ENCODE measurements at places on chromosomes 12 and 14.

GRCh38 chr14:54475911-54476310 is 12.9 kb downstream of the GMFB start:
- no peak for DNase-seq

DNA sequence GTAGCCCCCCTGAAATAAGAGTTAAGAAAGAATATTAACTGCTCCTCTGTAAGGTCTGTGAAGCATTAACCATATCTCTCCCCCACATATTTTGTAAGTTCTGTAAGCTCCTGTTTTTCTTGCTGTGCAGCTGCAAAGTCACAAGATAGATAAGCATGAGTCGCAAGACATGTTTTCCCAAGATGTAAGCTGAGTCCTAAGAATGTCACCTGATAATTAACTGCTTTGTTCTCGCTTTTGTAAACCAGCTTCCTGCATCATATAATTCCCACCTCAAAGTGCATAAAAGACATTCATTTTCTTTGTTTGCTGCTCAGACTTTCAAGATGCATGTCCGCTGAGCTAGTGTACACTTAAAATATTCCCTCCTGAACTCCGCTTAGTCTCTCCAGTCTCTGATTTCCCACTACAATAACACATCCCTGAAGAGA is 27.0 kb upstream of the PHC1 start:
- DNase-seq, result no peak

GRCh38 chr12:98492580-98493140 is 22.7 kb upstream of the TMPO start:
- no peak for DNase-seq

DNA sequence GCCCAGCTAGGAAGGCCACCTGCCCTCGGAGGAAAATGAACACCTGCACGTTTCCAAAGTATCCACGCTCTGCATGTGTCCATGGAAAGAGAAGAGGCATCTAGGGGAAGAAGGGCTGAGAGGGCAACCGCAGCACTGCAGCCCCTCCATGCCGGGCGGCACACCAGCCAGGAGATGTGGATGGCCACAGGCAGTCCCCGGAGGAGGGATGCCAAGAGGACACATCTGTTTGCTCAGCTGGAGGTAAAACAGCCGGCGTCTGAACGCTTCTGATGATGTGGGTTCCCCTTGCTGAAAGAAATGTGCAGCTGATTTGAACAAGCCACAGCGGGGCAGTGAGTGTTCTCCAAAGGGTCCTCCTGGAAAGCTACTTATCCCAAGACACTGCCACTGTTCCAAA is 34.0 kb downstream of the CHGA start:
- DNase-seq, result no peak

- DNase-seq, result no peak
Observed at GRCh38 chr12:28870839-28871440, 278.1 kb upstream of the FAR2 start.

DNA sequence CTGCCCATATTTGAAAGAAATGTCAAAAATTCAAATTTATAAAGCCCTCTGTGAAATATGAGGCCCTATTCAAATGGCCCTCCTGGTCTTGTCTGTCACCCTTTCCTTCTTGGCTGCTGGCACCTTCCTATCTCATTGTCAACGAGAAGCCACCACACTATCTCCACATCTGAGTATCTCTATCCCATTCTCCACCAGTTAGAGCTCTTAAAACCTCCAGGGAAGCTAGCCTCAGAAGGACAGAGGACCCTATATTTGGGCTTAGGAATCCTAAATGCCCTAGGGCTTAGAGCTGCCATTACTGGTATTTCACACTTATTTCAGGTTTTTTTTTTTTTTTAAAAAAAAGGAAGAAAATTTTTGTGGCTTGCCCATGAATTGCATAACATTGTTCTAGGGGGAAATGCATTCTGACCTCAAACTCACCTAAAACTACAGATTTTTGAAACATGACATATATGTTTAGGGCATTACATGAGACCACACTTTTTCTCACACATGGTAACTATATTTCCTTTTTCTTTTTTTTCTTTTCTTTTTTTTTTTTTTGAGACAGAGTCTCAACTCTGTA is 25.0 kb downstream of the SLC25A21 start:
- DNase-seq, result no peak

GRCh38 chr14:77124345-77125280 is 17.0 kb downstream of the ZDHHC22 start:
- peak; percentile 54 for DNase-seq

DNA sequence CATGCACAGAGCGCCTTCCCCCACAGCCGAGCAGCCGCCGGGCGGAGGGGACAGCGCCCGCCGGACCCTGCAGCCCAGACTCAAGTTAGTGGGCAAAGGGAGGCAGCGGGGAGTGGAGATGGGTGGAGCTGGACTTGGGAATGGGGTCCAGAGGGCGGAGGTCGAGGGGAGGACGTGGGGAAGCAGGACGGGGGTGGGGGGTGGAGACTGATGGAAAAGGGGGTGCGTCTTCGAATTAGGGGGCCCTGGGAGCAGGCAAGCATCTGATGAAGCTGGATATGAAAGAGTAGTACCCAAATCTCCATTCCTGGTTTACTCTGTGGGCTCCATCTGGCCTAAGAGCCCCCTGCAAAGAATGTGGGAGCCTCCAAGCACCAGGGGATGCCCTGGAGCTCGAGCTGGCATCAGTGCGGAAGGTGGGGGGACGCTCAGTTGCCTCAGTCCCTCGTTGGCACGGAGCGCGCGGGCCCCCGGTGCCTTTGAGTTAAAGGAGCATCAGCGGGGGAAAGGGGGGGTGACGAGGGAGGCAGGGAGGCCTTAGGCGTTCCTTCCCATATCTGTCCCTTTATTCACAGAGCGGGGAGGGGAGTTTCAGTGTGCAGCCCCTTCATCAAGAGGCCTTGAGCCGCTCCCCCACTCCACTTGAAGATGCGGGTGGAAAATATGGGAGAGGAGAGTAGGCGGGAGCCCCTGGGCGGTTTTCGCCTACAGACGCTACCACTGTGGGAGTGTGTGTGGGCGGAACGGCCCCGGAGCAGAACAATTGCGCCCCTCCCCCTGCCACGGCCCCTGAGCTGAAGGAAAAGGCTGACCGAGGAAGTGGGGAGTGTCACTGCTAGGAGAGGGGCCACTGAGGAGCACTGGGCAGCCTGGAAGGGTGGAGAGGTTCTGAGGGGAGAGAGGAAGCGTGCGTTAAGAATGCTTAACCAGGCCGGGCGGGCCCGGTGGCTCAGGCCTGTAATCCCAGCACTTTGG is 644 bp downstream of the NAB2 start:
- DNase-seq, result no peak

DNA sequence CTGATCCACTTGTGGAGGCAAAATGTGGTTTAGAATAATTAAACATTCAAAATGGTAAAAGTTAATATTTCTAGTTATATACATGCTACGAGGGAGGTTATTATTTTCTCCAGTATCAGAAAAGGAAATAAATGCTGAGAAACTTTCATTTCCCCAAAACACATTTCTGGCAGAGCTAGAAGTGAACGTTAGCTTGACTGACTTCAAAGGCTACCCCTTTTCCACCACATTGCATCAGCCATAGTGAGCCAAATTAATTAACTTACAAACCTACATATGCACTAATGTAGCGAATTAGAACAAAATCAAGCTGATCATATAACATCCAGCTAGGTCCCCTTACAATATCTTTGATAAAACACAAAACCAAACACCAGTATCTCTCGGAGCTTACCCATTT is 49.3 kb upstream of the RERGL start:
- no peak for DNase-seq

DNA sequence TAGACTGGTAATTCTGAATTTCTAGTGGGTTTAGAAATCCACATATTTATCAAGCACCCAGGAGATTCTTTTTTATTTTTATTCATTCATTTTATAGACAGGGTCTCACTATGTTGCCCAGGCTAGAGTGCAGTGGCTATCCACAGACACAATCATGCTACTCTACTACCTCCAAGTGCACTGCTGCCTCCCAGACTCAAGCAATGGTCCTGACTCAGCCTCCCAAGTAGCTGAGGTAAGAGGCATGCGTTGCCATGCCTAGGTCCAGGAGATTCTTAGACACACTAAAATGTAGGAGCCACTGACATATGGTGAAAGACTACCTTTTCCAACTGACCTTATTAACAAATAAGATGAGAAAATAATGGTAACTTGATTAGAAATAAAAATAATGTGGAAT is 38.9 kb downstream of the KIF21A start:
- no peak for DNase-seq

- DNase-seq, result no peak
Observed at GRCh38 chr12:110590806-110591326, 7.7 kb upstream of the PPTC7 start.

DNA sequence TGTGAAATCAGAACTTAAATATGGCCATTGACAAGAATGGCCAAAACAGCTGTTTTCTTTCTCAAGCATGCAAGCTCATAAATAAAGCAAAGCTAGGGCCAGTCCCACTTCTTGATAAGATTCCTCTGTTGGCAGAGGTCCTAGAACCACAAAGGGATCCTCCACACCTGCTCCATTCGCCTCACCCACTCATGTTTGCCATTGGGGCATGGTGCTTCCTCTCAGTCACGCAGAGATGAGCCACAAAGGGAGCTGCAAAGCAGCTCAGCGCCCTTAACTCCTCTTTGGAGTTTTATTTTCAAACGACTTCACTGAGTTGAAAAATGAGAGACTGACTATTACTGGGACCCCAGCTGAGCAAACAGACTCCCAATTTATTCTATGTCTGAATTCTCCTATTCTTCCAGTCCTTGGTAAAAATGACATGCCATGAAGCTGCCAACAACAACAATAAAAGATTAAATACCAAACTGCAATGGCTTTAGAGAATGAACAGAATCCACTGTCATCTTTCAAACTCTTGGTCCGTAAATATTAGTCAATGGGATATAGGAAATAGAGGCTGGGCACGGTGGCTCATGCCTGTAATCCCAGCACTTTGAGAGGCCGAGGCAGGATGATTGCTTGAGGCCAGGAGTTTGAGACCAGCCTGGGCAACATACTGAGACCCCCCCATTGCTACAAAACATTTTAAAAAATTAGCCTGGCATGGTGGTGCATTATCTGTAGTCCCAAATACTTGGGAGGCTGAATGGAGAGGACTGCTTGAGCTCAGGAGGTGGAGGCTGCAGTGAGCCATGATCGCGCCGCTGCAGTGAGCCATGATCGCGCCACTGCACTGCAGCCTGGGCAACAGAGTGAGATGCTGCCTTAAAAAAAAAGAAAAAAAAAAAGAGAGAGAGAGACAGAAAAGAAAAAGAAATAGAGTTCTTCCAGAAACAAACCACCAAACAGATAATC is 16.4 kb downstream of the MANSC1 start:
- no peak for DNase-seq

- DNase-seq, result no peak
Observed at GRCh38 chr12:89319122-89319521, 33.2 kb downstream of the DUSP6 start.

DNA sequence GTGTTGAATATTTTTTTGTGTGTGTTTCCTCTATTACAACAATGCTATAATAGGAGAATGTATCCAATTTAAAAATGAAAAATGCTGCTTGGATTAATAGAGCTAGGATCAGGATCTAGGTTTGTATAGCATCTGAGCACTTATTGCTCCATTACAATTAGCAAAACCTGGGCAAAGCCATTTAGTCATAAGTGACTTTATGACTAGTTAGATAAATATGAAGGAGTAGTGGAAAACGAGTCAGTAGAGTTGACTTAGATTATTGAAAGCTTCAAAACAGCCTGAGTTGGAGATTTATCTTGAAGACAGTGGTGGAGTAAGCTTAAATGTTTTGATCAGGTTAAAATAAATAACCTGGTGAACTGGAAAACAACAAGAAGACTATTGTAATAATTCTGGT is 2.8 kb downstream of the MED21 start:
- DNase-seq, result no peak

DNA sequence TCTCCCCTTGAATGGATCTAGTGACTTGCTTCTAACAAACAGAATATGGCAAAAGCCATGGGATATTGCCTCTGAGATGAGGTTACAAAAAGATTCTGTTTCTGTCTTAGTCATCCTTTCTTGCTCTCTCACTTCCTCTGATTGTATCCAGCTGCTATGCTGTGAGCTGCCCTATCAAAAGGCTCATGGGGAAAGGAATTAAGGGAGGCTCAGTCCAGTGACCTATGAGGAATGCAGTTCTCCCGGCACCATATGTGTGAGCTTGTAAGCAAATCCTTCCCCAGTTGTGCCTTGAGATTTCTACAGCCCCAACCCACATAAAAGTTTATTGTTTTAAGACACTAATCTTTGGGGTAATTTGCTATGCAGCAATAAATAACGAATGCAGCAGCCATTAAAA is 183.1 kb downstream of the KLHL28 start:
- DNase-seq, result no peak

DNA sequence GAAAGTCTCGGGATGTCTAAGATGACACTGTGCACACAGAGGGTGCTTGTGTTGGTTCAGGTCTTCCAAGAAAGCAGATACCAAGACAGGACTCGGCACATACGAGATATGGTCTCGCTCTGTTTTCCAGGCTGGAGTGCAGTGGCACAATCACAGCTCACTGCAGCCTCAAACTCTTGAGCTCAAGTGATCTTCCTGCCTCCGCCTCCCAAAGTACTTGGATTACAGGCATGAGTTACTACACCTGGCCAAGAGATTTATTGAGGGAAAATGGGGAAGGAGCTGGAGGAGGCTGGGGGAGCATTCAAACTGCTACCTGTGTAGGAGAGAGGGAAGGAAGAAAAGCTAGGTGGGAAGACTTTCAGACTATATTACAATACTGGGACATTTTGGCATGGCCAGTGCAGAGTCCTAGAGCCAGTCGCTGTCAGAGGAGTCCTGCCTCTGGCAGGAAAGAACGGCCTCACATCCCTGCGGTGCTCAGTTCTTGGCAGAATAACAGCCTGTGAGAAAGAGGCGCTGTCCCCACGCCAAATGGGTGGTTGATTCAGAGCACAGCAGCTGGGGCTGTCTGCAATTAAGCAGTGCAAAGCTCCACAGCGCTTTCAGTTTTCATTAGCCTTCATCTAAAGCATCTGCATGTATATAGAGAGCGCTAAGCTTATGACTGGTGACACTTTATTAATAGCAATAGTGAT is 18.3 kb downstream of the SLC17A8 start:
- DNase-seq, result no peak

DNA sequence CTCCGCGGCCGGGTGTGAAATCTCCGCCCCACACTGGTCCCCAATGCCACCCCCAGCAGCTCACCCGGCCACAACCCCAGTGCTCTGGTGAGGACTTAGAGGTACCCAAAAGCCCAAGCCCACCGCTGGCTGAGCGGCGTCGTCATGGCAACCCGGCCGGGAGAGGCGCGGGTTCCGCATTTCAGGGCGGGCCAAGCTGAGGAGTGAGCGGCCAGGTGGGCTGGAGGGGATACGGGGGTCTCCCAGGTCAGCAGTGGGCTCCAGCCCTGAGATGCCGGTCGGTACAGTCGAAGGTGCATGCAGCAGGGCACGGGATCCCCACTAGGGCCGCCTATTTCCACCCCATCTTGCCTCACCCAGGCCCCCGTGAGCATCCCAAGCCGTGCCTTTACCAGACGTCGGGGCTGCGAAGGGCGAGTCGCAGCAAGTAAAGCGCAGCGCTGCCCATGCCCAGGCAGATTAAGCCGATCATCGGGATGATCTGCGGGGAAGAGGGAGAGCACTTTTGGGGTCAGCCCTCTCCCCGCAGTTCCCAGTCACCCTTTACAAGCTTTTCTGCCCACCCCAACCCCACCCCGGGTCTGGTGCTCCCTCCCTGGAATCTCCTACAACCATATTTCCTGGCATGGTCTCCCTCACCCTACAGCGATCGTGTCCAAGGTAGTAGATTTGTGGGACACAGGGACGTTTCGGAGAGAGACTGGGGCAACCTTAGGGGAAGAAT is 6.9 kb downstream of the SHMT2 start:
- DNase-seq, result no peak

- DNase-seq, result no peak
Observed at GRCh38 chr12:58242796-58243630, 301.6 kb downstream of the ATP23 start.
